ENCODE measurements at places on chromosomes 13 and 19.

GRCh38 chr13:44711706-44712105 lies 135.6 kb upstream of the TSC22D1 start:
- DNase-seq: no peak

DNA sequence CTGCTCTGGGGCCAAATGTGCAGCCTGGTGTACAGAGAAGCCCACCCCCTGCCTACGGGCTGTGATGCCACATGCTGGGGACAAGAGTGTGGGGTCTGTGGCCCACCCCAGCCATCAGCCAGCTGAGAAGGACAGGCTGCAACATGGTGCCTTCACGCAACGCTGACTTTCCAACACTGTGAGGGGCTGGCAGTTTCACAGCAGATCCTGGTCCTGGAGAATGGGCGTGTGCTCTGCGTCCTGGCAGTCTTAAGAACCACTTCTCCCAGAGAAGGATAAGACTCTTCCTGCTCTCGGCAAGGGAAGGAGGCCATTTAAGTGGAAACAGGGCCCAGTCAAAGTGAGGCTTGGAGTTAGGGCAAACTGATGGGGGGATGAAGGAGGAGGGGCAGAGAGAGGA lies 4.6 kb downstream of the LRRC4B start:
- DNase-seq: no peak

GRCh38 chr13:29767006-29767405 lies 83.4 kb downstream of the UBL3 start:
- no peak for DNase-seq

GRCh38 chr13:51222037-51222685 lies at the start of gene FAM124A:
Gene FAM124A, plus strand, starts transcription at chr13:51222398. Its CDS starts 104 bp downstream, at chr13:51222502.
- no peak for DNase-seq

DNA sequence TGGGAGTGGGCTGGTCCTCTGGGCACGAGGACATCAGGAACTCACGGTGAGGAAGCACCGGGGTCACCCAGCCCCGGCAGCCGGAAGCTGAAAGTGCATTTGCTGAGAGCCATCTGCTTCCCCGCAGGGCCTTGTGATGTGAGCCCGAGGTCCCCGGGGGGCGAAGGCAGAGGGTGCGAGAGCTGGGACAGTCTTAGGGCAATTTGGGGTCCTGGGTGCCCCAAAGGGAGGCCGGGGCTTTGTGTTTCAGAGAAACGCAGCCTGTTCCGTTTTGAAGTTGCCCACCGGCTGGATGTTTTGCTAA lies 4.8 kb downstream of the F2RL3 start:
- DNase-seq: no peak
